ENCODE measurements at places on chromosomes 2 and 18.

DNA sequence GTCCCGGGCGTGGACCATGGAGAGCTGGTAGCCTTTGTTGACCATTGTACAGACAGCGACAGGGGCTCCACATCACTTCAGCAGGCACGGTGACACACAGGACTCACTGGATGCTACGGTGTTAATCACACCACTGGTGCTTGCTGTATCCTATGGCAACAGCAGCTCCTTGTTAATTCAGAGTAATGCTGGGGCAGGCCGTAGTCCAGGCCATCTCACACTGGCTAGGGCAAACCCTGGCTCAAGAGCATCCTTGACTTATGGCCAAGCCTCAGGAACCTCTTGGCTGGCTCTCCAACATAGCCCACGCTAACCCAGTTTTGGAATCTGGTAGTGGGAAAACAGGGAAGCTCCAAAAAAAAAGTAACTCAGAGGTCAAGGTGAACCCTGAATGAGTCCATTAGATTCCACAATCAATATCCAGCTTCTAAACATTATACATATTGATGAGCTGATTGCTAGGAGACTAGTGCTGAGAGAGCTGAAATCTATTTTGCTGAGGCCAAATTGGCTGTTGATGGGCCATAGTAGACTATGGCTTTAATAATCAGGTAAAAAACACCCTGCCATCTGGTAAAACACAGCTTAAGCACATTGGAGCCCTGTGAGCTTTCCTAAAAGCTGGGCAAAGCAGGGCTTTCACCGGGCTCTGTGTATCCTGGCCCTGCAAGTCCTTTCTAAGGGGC is 253.6 kb downstream of the PRKCE start:
- no peak for DNase-seq

- no peak for DNase-seq
These were observed 139.9 kb upstream of the LTBP1 start for GRCh38 chr2:32806857-32807256.

DNA sequence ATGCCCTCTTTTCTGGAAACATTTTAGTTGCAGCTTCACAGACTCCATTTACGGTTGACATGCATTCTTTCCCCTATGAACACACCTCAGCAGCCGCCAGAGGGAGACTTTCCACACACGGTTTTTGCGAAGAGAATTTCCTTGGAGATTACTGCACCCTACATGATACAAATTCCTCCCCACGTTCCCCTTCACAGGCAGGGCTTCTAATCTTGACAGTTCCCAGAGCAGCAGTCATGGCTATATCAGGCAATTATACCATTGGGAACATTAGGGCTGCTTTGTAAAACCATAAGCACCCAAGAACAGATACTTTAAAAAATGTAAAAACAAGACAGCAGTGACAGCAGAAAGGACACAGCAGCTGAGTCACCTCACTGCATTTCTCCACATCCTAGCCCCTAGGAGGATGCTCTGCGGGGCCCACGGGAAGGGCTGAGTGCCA is 253.8 kb downstream of the TGIF1 start:
- DNase-seq: no peak

DNA sequence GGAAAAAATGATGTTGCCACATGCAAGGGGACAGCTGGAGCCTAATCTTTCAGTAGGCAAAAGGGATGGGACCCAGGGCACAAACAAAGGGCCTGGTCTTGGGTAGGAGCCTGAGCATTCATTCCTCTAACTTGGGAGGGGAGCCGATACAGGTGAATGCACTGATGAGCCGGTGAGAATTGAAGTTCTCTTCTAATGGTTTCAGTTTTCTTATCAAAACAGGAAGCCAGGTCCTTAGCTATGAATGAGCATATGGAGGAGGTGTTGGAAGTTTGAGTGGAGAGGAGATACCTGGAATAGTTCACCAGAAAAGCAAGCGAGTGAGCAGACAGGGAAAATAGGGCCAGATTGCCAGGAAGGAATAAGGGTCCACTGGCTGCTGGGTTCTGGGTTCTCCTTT is 10.1 kb downstream of the DPP4 start:
- no peak for DNase-seq

GRCh38 chr2:154537024-154537423 is 161.5 kb upstream of the KCNJ3 start:
- no peak for DNase-seq

- no peak for DNase-seq
These were observed 140.4 kb downstream of the CTIF start for GRCh38 chr18:48679236-48679635.

DNA sequence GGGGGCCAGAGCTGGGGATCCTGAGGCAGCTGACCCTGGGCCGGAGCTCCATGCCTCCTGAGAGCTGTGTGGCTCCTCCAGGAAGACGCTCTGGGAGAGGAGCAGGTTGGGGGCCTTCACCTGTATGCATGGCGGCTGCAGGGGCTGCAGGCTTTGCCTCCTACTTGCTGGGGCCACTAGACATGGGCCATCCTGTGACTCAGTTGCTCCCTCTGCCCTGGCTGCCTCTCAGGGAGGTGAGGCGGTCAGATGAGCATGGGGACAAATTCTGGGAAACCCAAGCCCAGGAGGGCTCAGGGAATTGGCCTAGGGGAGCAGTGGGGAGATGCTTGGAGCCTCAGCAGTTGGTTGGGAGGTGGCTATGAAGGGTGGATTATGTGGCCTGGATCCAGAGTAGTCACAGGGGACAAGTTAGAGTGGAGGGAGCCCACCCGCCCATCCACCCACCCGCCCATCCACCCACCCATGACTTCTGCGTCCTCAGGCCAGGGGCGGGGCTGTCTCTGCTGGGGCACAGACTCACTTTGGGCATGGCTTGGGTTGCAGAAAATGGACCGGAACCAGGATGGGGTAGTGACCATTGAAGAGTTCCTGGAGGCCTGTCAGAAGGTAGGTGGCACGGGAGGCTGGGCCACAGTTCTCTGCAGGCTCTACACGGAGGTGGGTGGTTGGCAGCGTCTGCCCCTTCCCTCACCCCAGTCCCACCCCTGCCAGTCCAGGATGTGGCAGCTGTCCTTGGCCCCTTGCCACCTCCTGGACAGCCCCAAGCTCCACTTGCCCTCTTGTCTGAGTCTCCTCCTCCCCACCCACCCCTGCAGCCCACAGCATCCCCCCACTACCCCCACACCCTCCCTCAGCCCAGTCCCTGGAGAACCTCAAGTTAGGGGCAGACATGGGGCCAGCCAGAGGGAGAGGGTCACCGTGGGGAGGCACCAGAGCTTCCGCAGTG is 19.5 kb upstream of the FAHD2A start:
- DNase-seq: no peak

GRCh38 chr2:219385958-219386520 is 1.7 kb downstream of the DNPEP start:
- no peak for DNase-seq

GRCh38 chr18:68033466-68033865 is 516.9 kb upstream of the DSEL start:
- no peak for DNase-seq

- no peak for DNase-seq
These were observed 109.1 kb downstream of the PLEKHA3 start for GRCh38 chr2:178589335-178589734.

DNA sequence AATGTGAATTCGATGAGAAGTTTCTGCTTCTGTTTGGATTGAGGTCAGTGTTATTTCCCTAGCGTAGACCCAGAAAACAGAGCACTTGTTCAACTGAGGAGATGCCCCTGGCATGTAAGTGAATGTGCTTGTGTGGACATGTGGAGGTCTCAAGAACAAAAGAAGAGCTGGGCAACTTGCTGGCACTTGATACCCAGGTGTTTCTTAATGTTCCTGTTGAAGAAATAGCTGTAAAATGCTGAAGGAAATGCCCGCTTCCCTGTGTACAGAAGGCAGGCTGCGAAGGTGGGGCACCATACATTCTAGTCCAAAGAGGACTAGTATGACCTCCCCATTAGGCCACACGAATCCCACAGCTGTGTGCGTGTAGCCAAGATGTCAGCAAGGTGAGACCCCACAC is 9.8 kb upstream of the LBH start:
- DNase-seq: no peak

Measured in stimulated activated CD8-positive, alpha-beta memory T cell treated with anti-CD3 and anti-CD28 coated beads, Interleukin-7, amount 100 ng/mL, for 1 hour (primary cell).